ENCODE measurements at places on chromosomes 3 and 15.

- DNase-seq: no peak
Observed at GRCh38 chr3:186551387-186551786, 7.2 kb upstream of the CRYGS start.

- DNase-seq: no peak
Observed at GRCh38 chr3:148789906-148790305, 37.7 kb upstream of the CPB1 start.

GRCh38 chr3:111603679-111604078, 8.5 kb upstream of the ZBED2 start:
- DNase-seq: no peak

DNA sequence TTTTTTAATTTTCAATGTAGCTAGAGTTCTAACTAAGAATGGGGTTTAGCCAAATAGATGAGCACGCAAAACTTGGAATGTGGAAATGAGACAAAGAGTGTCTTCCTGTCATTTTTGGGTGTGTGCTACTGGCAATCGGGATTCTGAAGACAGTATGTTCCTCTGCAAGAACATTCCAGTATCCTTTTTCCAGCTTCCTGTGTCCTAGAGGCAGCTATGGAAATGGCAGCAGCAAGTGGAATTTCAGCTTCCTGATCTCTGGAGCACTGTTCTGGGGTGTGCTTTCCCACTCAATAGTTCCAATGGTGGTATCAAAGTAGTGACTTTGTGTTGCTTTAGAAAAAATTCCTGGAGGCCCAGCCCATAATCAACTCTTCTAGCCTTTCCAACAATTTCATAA, 642.9 kb upstream of the KCNMB2 start:
- no peak for DNase-seq

GRCh38 chr3:117131259-117131658, 421.7 kb downstream of the TUSC7 start:
- DNase-seq: no peak

- DNase-seq: no peak
Observed at GRCh38 chr15:88388686-88389085, 78.5 kb downstream of the MRPL46 start.

DNA sequence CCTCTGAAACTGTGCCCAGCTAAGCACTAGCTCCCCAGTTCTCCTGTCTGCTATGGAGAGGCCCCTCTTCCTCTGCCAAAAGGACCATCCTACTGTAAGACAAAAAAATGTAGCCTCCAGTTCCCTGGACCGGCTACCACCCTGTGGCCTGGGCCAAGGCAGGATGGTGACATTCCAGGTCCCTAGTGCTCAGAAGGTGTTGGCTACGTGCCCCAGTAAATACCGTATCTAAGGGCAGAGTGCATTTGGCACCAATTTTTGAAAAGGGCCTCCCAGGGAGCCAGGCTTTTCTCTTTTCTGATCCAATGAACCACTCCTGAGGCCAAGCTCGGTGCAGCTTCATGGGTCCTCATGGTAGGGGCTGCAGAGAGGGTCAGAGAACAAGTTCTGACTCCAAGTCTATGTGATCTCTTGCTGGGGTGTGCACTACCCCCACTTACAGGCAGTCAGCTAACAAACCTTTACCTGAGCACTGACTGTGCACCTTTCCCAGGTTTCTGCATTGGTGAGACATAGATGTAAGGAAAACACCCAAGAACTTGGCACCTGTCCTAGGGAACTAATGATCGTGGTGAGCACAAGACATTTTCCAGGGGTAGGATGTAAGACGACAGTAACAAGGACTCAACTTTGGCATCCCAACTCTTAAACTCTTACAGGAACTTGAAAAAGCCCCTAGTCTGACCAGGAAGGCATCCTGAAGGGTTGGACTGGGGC, 32.6 kb downstream of the TLE3 start:
- DNase-seq: no peak

- no peak for DNase-seq
Observed at GRCh38 chr3:4322635-4323034, 19.5 kb downstream of the SETMAR start.

DNA sequence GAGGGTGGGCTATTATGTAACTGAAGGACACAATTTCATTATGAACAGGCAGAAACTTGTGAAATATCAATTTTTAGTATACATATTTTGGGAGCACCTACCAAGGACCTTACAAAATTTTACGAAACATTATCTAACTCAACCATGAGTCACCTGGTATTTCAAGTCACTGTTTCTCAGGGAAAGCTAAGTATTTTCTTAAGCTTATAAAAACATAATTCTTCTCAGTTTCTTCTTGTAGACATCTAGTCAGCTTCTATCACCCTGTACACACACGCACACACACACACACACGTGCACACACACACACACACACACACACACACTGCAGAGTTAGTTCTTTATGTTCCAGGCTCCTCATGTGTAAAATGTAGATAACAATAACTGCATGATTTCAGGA, 658.3 kb downstream of the TUSC7 start:
- DNase-seq: no peak

- DNase-seq: no peak
Observed at GRCh38 chr15:64456634-64457108, 3.7 kb upstream of the ZNF609 start.
